Subcutaneous adipose tissue (tissue), 4 donors: ENCODE measurements at places on chromosomes 3 and 15. TPM values are rescaled to one million over a fixed set of nuclear protein-coding genes. Genes with fewer than 3 reads are reported as not detected.

Gene HDC
- 1.4 TPM for total RNA-seq

Gene PRSS50
- not detected for total RNA-seq

Gene GOLGA8H
- total RNA-seq = 0.65 TPM

Gene KBTBD8
- total RNA-seq = 0.65 TPM

Gene ABHD10
- total RNA-seq = 22.0 TPM

Gene OCA2
- not detected for total RNA-seq

Gene IQCF5
- not detected for total RNA-seq

Gene GNAT1
- total RNA-seq = not detected

Gene MEX3B
- 1.1 TPM for total RNA-seq

Gene ECE2
- total RNA-seq = not detected

Gene CAMKV
- total RNA-seq = not detected
